ENCODE measurements at places on chromosomes 13 and 19. TPM values are rescaled to one million over a fixed set of nuclear protein-coding genes. Genes with fewer than 3 reads are reported as not detected.

FPR3 gene
- total RNA-seq = 3.6 TPM

DNA sequence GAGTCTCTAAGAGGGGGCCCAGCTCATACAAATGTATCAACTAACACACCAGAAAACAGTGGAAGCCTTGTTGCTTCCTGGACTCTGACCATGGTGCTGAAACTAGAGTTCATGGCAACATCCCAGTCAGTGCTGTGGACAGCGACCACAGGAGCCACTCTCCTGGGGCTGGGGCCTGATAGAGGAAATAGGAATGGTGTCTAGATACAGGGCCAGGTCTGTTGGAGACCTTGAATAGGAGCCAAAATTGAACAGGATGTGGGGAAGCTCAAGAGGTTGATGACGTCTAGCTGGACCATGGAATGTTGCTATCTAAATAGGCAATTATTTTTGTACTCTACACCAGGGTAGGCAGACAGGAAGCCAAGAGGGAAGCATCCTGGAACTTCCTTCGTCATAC, 21.7 kb downstream of the LILRB4 start:
- no peaks in the 10 kb centered on the region for H3K36me3 ChIP-seq
- H3K4me3 ChIP-seq = no peak overlapping the region
- no peak overlapping the region for H3K27ac ChIP-seq
- DNase-seq = no peak
- peaks cover 27% of the 10 kb centered on the region for H3K27me3 ChIP-seq

GRCh38 chr19:15479391-15480345, at the start of gene PGLYRP2:
Gene PGLYRP2 (minus strand): TSS chr19:15479501. CDS start chr19:15479371, 130 bp downstream.
- no peak within 1 kb of the TSS for H3K4me3 ChIP-seq
- peak; percentile 29 for DNase-seq
- H3K36me3 ChIP-seq = no peaks in the 10 kb centered on the region
- no peaks in the 10 kb centered on the region for H3K27me3 ChIP-seq
- H3K27ac ChIP-seq = no peak within 1 kb of the TSS
- H3K4me1 ChIP-seq = no peaks in the 10 kb centered on the region

GRCh38 chr13:54183728-54184127, 1155.1 kb downstream of the OLFM4 start:
- H3K27ac ChIP-seq = no peak overlapping the region
- no peaks in the 10 kb centered on the region for H3K4me1 ChIP-seq
- no peaks in the 10 kb centered on the region for H3K27me3 ChIP-seq
- H3K36me3 ChIP-seq = no peaks in the 10 kb centered on the region
- no peak for DNase-seq

DNA sequence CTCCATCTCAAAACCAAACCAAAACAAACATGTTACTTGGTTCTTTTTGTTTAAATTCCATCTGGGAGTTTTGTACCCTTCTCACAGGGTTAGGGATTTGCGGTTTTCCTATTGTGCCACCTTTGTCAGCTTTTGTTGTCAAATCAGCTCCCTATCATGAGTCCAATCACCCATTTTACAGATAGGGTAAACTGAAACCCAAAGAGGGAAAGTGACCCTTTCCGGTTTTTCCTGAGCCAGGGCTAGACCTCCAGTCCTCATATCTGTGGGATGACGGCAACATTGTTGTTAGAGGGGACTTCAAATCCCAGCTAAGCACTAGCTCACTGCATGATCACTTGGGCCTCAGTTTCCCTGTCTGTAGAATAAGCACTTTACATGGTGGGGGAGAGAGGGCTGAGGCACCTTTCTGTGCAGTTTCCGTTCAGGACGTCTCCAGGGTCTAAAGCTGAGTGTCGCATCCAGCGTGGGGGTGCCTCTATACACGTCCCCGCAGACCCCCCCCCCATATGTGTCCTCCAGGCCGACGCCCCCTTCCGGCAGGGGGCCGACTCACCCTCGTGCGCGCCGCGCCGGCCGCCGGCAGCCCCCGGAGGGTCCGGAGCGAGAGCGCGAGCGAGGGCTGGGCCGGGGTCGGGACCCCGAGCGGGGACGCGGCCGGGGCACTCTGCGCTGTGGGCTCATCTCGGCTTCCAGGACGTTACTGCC, 3.9 kb downstream of the CCDC194 start:
- no peak for DNase-seq
- no peak overlapping the region for H3K27ac ChIP-seq
- H3K36me3 ChIP-seq = no peaks in the 10 kb centered on the region
- H3K27me3 ChIP-seq = no peaks in the 10 kb centered on the region
